T-helper 9 cell (primary cell): ENCODE measurements at places on chromosomes 7 and 10.

DNA sequence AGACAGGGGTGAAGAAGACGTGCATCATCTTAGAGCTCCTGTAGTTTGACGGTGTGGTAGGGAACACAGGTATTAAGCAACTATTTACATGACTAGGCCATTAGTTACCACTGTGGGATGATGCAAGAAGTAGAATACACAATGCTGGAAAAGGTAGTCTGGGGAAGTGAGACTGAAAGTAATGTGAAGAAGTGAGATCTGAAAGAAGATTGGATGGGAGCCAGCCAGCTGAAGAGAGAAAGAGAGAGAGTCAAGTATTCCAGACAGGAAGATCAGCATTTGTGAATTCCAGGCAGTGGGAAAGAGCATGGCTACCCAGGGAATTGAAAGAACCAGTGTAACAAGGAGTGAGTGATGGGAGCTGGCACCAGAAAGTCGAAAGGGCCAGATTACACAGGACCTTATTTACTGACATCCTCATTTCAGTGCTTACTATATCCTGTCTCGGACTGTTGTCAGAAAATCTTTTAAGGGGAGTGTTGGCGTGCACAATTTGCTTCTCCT is 4.0 kb upstream of the CFAP58 start:
- DNase-seq: no peak

DNA sequence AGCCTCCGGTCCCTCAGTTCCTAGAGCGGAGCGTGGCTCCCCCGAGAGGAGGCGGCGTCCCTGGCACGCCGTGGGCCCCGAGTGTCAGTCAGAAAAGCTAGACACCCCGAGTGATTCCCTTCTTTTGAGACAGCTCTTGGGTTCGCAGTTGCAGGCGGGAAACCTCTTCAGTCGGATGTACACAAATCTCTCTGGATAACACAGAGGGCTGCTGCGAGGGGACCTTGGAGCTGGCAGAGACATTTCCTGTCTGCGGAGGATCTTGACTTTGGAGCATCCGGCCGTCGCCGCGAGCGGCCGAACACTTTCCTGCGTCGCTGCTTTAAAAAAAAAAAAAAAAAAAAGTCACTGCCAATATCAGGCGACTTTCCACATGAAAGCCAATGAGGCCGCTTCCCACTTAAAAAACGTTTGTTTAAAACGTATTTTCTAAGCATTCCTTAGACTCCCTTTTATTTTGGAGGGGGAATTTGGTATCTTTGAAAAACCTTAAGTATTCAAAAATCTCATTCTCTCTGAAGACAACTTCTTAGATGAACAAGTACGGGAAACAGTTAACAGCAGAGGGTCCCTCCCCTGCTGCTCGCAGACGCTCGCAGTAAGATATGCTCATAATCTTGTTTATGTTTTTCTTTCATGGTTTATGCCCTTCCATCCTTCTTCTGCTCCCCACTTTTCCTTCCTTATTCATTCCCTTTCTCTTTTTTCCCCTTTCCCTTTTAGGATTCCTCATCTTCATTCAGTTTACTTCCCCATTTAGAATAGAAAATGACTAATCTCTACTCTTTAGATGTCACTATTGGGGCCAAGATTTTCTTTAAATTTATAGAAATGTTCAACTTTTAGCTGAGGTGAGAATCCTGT is 10.0 kb downstream of the HHEX start:
- DNase-seq: no peak

DNA sequence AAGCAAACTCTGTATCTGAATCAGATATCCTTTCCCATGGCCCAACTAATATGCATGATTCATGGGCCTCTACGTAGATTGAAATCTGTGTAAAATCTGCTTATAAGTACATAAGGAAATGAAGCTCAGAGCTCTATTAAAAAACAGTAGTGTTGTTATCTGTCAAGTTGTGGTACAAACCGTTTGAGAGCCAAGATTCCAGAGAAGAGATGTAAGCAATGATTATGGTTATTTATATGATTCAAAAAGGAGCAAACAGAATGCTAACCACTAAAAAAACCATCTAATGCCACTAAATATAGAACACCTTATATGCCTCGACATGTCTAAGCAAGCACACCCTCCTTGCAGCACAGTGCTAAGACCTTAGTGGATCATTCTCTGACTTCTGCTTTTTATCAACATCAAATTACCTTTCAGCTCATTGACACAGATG is 26.6 kb downstream of the RPP38 start:
- DNase-seq: no peak

- DNase-seq: no peak
These were observed 76.5 kb downstream of the ELFN1 start for GRCh38 chr7:1746491-1746975.

GRCh38 chr10:21570761-21571521 is 36.9 kb downstream of the MLLT10 start:
- no peak for DNase-seq

GRCh38 chr10:66678521-66678920 is 247.3 kb upstream of the LRRTM3 start:
- no peak for DNase-seq

DNA sequence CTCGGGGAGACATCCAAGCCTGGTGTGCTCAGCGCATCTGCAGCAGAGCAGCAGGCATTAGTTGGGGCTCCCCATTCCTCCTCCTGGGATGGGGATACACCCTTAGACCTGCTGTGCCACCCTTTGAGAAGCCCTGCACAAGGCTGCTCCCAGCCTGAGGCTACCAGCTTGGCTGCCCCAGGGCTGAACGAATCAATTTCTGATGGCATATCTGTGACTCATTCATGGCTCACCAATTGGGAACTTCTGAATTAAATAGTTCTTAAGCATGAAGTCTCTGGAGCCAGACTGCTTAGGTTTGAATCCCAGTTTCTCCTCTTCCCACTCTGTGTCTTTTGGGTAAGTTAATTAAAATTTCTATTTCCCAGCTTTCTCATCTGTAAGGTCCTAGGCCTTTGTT is 16.3 kb upstream of the GLI3 start:
- no peak for DNase-seq

- DNase-seq: no peak
These were observed 6.5 kb downstream of the GNB2 start for GRCh38 chr7:100679927-100680575.

DNA sequence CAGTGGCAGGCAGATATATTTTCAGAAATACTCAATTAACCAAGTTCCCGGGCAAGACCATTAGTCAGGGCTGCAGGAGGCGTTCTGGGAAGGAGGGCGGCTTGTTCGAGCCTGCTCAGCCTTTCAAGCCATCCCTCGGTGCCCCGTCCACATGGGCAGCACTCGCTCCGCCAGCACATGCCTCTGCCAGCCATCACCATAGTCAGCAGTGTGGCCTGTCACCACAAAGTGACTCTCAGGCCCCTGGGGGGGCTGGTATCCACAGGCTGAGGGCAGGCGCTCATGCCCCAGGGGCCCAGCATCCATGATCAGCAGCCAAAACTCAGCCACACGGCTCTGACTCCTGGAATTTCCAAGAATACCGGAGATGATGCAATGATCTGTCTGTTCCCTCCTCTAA is 81.9 kb downstream of the CHST15 start:
- DNase-seq: no peak

- no peak for DNase-seq
These were observed 501.0 kb upstream of the GALNT17 start for GRCh38 chr7:70630818-70631457.

DNA sequence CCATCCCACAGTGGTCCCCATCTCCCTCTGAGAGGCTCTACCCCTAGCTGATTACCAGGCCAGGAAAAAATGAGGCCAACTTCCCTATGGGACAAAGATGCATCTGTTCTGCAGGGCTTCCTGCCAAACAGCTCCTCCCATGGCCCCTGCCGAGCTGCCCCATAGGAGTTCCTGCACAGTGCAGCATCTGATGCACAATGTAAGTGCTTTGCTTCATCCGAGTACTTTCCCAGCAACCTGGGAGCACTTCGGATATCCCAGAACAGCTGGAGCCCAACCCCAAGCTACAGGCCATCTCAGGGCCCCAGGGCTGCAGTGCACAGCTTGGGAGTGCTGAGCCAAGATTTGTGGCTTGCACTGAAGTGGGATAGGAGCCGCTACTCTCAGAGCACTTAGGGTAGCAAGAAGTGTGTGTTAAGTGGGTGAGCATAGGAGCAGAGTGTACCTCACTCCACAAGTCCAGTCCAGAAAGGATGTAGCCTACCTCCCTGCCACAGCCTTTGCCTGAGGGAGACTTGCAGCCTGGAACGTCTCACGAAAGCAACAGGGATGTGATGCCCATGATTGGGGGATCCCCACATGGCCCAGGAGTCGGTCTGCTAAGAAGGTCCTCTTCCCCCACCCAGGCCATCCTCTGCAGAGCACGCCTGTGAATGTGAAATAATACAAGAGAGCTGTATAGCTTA is 209.6 kb upstream of the VWC2 start:
- no peak for DNase-seq

GRCh38 chr10:21507150-21507549 is 18.3 kb downstream of the SKIDA1 start:
- DNase-seq: no peak

DNA sequence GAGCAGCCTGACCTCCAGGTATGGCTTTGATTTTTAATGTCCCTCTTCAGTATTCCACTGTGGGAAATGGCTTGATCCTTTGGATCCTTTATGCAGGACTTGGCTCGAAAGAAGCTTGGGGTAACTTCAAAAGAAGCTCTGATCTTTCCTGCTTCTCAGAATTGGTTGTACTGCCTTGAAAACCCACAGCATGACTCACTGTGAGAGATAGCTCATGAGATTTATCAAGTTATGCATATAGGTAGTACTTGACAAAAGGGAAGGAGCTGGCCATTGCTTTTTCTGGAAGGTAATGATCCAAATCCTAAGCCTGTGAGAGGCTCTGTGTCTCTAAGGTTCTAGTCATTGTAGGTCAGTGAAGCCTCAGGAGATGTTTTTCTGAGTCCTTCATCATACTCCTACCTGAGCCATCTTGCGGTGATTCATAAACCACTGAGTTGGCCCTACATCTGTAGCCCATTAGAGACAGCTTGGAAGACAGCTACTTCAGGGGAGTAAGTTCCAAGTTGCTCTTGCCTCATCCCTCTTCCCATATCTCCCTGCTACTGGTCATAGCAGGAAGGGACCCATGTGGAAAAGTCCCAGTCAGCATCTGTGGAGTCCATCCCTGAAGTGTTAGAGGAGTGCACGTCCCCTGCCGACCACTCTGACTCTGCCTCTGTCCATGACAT is 36.7 kb upstream of the NFKB2 start:
- DNase-seq: no peak

- DNase-seq: no peak
These were observed 15.8 kb downstream of the RPP30 start for GRCh38 chr10:90887555-90887954.

DNA sequence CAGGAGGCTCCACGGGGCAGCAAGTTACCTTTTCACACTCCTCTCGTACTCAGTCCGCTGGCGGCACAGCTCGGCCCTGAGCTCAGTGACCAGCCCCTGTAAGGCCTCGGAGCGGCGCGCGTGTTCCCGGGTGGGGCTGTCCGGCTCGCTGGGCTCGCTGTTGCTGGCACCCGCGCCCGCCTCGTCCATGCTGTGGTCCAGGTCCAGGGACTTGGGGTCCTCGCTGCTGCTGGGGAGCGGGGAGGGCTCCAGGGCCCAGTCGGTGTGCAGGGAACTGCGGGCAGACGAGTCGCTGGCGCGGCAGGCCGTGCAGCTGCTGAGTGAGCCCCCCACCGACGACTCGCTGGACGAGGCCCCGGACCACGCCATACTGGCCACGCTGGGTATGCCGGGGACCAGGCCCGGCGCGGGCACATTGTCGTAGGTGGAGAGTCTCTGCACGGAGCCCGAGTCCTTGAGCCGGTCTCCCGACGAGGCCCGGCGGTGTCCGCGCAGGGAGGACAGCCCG is 143.8 kb downstream of the MAPK8 start:
- DNase-seq: no peak

DNA sequence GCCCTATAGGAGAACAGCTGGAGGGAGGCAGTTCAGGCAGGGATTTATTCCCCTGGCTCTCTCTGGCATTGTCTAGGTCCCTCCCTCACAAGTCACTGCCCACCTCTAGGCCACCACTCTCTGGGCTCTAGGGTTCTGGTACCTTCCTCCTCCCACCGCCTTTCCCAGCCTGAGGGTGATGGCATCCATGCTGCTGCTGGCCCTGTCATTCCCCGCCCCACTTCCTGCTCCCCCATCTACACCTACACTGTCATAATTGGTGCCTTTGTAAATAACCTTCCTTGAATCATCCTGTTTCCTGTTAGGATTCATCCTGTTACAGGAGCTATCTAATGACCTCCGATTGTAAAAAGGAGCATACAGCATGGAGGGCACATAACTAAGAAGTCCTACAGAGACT is 303.3 kb upstream of the COBL start:
- DNase-seq: no peak

- no peak for DNase-seq
These were observed 3.7 kb downstream of the TRIL start for GRCh38 chr7:28954471-28954870.

GRCh38 chr10:78510566-78511323 is 477.1 kb downstream of the RPS24 start:
- DNase-seq: no peak

- DNase-seq: no peak
These were observed 69.2 kb downstream of the SDK1 start for GRCh38 chr7:3370068-3370830.

DNA sequence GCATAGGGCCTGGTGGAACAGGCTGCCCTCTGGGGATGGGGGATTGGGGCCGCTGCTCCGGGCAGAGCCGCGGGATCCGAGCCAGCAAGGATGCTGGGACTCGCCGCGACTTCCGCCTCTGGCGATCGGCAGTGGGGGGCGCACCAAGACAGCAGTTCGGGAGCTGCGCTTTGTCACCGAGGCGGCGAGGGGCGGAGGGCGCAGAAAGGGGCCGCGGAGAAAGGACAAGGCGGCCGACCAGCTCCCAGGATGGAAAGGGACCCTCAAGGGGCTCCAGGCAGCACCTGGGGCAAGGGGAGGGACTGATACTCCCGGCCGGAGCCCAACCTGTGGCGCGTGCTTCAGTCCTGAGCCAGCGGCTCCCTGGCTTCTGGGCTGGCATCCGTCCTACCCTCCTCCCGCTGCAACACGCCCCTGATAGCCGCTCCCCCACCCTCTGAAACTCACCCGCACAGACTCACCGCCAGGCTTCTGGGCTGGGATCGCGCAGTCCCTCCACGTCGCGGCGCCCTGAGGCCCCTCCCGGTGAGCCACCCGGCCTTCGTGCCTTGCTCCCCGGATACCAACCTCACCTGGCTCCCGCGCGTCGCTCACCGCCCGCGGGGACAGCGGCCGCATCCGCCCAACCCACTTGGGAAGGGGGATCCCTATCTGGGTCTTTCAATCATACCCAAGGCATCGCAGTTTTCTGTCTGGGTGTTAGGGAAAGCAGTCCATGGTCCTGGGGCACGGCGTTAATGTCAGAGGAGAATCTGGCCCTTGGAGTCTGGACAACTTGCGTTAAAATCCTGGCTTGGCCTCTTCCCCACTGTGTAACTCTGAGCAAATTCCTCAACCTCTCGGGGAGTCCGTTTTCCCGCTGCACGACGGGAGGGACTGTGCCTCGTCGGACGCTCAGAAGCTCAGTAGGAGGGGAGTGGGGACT is 7.0 kb upstream of the EVX1 start:
- DNase-seq: no peak

- no peak for DNase-seq
These were observed 84.9 kb downstream of the LANCL2 start for GRCh38 chr7:55449992-55450535.
